ENCODE measurements at places on chromosomes 16 and 17.

- peak; percentile 23 for DNase-seq
Observed at GRCh38 chr17:18040261-18040858, 1.2 kb downstream of the GID4 start.

GRCh38 chr16:2717383-2718263 is 2.4 kb downstream of the PRSS27 start:
- DNase-seq: no peak

DNA sequence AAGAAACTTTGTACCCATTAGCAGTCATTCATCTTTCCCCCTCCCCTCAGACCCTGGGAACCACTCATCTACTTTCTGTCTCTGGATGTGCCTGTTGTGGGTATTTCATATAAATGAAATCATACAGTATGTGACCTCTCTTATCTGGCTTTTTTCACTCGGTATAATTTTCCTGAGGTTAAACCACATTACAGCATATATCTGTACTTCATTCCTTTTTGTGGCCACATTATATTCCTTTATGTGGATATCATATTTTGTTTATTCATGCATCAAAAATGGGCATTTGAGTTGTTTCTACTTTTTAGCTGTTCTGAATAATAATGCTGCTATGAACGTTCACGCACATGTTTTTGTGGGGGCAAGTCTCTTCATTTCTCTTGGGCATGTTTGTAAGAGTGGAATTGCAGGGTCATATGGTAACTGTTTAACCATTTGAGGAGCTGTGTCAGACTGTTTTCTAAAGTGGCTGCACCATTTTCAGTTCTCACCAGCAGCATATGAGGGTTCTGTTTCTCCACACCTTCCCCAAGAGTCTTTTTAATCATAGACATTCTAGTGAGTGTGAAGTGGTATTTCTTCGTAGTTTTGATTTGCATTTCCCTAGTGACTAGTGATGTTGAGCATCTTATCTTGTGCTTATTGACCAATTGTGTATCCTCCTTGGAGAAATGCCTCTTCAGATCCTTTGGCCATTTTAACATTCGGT is 3.8 kb downstream of the SNX29 start:
- DNase-seq: no peak

GRCh38 chr17:73705594-73705993 is 61.3 kb upstream of the SDK2 start:
- DNase-seq: no peak

DNA sequence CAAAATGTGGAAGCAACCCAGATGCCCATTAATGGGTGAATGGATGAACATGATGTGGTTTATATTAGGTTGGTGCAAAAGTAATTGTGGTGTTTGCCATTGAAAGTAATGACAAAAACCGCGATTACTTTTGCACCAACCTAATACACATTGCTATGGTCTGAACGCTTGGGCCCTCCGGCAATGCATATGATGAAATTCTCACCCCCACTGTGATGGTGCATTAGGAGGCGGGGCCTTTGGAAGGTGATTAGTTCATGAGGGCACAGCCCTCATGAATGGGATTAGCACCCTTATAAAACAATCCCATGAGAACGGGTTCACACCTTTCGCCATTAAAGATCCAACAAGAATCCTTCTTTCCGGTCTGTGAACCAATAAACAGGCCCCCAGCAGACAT is 25.3 kb upstream of the PRM1 start:
- no peak for DNase-seq

DNA sequence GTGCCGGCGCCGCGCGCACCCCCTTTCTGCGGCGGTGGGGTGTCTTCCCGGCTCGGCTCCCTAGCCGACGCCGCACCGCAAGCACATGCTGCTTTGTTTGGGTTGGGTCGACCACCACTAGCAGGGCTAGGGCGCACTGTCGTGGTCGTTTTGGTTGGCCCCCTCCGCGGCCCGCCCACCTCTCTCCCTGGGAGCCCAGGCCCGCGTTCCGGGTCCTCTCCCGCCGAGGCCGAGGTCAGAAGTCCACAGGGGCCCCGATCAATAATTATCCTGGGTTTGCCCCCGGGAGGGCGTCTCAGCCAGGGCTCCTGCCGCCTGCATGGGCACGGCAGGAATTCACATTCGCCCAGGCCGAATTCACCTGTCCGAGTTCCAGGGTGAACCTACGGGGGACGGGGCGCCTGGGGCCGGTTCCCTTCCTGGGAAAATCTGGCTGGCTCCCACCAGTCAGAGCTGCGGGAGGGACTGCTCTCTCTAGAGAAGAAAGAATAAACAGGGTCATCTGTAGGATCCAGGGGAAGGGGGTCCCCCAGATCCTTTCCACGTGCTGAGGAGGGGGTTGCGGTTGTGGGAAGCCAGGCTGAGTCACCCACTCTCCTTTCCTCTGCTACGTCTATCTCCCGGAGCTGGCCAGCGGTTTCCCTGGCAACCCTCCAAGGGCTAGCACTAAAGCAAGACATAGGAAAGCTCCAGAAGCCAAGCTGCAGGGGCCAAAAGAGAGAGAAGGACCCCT is 584 bp upstream of the STAT5B start:
- DNase-seq: peak; percentile 67
